ENCODE measurements at places on chromosomes 5 and 9.

GRCh38 chr9:88458716-88459465, 70.6 kb downstream of the SPIN1 start:
- peak; percentile 65 for DNase-seq

DNA sequence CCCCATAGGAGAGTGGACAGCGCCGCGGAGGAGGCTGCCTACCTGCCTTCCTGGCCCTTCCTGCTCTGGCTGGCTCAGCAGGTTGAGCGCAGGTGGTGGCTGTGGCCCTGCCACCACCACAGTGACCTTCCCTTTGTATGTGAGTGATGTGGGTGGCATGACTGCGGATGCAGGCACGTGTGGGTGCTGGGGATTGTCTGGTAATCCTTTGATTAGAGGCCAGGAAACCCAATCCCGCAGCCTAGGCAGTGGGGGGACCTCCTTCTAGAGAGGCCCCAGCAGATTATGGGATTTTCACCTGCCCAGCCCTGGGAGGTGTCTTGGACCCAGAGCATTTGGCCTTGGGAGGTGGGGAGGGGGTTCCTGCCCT, 16.5 kb downstream of the RXRA start:
- no peak for DNase-seq

DNA sequence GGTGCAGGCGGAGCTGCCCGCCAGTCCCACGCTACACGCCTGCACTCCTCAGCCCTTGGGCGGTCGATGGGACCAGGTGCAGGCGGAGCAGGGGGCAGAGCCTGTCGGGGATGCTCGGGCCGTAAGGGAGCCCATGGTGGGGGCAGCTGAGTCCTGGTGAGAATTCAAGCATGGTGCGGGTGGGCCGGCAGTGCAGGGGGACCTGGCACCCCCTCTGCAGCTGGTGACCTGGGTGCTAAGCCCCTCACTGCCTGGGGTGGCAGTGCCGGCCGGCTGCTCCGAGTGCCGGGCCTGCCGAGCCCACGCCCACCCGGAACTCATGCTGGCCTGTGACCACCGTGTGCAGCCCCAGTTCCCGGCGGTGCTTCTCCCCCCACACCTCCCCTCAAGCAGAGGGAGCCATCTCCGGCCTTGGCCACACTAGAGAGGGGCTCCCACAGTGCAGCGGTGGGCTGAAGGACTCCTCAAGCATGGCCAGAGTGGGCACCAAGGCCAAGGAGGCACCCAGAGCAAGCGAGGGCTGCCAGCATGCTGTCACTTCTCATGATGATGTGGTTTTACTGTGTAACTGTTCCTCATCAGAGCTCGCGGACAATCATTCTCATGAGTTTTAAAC, 228.9 kb upstream of the CDH9 start:
- no peak for DNase-seq

DNA sequence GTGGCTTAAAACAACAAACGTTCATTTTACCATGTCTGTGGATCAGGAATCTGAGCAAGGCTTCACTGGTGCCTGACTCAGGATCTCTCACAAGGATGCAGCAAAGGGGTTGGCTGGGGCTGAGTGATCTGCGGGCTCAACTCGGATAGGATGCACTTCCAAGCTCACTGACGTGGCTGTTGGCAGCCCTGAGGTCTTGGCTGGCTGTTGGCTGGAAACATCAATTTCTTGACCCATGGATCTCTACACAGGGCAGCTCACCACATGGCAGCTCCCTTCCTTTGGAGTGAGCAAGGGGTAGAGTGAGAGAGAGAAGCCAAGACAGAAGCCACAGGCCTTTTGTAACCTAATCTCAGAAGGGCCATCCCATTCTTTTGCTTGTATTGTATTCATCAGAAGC, 202.1 kb downstream of the NXNL2 start:
- no peak for DNase-seq

DNA sequence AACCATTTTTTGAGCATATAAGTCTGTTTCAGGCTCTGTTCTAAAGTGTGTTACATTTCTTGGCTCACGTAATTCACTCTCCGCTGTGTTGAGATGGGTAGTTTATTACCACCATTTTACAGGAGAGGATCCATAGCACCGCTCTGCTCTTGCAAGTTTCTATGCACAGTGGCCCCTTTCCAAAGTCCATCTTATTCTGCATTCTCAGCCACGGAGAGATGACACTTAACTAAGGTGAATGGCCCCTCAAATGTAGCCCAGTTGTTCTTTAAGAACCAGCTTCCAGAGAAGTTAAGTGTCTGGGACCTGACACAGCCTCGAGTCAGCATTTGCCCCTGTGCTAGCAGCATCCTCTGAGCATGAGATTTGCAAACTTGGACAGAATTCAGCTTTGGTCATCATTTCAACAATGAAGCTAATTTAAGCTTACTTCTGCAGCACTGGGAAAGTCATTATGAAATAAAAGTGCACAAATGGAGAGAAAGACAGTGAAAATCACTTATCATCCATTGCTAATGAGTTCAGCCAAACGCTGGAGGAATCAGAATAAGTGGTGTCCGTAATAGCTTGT, 61.9 kb downstream of the FAM78A start:
- no peak for DNase-seq

- DNase-seq = no peak
Observed at GRCh38 chr9:94982211-94982610, 255.7 kb downstream of the AOPEP start.

- no peak for DNase-seq
Observed at GRCh38 chr9:137807721-137808703, 69.6 kb upstream of the CACNA1B start.

- DNase-seq = no peak
Observed at GRCh38 chr9:8234316-8234715, 434.7 kb upstream of the DMAC1 start.

DNA sequence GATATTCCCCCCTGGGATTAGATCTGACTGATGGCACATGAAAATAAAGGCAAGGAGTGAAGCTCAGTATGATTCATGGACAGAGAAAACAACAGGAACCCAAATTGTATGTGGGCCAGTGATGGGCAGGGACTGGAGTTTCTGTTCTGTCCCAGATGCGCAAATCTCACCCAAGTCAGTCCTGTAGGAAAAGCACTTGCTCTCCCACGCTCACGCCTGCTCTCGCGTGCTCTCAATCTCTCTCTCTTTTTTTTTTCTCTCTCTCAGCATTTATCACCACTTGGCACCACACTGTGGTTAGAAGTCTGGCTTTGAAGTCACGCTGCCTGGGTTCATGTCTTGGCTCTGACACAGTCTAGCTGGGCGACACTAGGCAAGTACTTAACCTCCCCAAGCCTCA, 106.5 kb upstream of the LRRTM2 start:
- no peak for DNase-seq

GRCh38 chr9:38355517-38356120, 36.9 kb upstream of the ALDH1B1 start:
- DNase-seq = no peak

- no peak for DNase-seq
Observed at GRCh38 chr9:5949103-5949699, 58.5 kb downstream of the MLANA start.

DNA sequence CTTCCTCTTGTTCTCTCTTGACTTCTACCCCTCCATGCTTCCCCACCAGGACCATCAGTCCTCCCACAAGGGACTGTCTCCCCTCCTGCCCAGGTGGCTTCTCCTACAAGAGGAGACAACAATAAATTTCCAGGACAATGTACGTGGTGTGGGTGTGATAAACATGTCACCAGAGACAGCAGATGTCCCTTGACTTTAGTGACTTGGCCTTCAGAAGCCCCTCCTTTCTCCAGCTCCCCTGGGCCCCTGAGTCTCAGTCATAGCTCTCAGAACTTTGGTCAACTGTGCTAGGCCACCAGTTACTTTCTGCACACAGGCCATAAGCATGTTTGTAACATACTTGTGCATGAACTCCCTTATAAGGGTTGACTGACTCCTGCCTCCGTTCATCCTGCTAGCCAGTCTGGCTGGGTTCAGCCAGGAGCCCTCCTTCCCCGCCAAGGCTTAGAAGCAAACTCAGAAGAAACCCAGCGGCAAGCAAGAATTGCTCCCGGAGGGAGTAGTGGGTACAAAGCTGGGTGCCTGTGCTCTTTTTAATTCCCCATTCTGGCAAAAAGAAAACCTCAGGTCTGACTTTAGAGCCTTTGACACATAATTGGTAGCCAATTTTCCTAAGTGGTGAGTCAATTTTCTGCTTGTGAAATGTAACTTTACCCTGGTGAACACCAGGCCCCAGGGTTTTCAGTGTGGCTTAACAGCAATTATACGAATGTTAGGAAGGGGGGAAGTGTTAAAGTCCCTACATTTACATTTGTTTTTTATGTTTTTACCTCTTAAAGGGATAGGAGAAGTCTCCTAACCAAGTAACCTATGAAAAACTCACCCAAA, 49.2 kb downstream of the EBF1 start:
- peak; percentile 36 for DNase-seq

- DNase-seq = no peak
Observed at GRCh38 chr9:12640016-12640587, 53.1 kb upstream of the TYRP1 start.

GRCh38 chr9:15369238-15369637, 53.4 kb upstream of the SNAPC3 start:
- no peak for DNase-seq

GRCh38 chr9:116074658-116075057, 78.9 kb upstream of the PAPPA start:
- no peak for DNase-seq

DNA sequence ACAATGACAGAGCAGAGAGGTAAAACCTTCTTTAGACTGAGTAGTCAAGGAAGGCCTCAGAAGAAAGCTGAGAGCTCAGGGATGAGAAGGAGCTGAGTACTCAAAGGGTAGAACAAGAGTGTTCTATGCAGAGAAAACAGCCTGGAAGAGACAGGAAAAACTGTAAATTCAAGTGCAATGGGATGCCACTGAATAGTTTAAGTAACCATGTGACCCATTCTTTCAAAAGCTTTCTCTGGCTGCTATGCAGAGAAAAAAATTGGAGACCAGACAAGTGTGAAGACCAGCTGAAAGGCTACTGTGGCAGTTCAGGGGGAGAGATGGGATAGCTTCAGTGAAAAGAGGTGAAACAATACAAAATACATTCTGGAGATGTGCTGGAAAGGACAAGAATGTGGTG, 61.3 kb upstream of the RNF38 start:
- no peak for DNase-seq

DNA sequence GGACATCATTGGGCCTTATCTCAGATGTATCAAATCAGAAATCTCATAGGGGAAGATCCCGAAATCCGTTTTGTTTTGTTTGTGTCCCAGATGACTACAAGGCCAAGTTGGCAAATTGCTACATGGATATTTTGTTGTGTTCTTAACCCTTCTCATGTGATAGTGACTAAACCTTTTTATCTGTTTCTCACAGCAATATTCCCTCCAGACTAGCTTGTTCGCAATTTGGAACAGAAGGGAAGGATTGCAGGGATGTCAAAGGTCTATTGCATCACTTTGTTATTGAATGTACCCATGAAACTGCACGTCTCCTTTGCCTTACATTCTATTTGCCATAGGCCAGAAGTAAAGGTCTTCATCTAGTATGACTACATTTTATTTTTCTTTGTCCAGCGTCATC, 453.9 kb downstream of the NFIB start:
- DNase-seq = no peak

DNA sequence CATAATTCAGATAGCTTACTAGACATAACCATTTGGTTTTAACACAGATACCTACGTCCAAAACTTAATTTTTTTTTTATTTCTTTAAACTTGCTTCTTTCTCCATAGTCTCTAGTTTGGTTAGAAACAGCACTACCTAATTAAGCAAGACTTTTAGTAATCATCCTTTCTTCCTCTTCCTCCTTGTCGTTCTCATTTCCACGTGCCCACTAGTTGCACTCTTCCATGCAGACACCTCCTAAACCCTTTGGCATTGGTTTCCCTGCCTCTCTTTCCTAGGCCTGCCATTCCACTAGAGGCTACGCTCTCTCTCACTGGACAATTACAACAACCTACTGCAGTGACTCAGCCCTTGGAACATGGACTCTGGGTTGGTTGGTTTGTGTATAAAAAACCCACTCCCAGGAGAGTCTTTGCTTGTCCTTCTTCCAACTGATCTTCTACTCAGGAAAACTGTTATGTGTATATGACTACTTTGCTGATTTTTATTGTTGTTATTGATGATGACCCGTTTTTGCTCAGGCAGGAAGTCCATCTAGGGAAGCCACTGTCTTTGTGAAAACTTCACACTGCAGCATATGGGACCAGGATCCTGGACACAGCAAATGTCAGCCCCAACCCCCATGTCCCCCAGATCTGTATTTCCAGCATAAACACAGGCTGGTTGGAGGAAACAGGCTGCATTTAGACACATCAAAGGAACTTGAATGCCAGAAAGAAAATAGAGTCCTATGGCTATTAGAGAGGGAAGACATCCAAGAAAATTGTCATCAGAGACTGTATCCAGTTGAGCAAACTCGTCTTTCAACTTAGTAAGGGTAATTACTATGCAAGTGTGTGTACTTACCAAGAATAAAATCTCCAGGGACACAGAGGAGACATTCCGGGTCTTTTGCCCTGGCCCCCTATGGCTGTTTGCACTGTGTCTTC, 503.2 kb downstream of the GADD45G start:
- no peak for DNase-seq

GRCh38 chr9:1960342-1961042, 54.7 kb upstream of the SMARCA2 start:
- peak; percentile 55 for DNase-seq

DNA sequence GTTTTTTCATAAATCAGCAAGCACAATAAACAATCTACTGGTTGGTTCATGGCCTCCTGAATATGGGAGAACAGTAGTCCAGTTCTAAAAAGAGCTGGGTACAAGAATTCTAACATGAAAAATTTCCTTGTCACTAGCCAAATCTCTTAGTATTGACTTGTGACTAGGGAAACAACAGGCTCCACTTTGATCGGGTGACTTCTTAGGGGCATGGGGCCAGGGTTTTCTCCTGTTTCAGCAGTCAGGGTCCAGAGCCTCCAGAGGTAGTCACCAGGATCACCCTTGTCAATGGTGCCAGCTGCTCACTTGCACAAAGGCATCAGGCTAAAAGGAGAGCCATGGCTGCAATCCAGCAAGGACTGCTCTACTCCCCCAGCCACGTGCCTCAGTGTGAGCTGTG, 38.1 kb downstream of the LPAR1 start:
- no peak for DNase-seq

DNA sequence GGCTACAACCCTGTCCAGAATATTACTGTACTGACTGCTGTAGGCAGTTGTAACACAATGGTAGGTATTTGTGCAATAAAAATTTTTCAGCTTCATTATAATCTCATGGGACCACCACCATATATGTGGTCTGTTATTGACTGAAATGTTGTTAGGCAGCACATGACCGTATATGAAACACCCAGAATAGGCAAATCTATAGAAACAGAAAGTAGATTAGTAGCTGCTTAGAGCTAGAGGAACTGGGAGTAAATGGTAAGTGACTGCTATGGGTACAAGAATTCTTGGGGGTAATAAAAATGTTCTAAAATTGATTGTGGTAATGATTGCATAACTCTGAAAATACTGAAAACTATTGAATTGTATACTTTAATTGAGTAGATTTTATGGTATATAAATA, 185.7 kb downstream of the ESM1 start:
- no peak for DNase-seq

Data from right hindlimb (tissue), 1 donor.